ENCODE measurements at places on chromosomes 12 and 14.

DNA sequence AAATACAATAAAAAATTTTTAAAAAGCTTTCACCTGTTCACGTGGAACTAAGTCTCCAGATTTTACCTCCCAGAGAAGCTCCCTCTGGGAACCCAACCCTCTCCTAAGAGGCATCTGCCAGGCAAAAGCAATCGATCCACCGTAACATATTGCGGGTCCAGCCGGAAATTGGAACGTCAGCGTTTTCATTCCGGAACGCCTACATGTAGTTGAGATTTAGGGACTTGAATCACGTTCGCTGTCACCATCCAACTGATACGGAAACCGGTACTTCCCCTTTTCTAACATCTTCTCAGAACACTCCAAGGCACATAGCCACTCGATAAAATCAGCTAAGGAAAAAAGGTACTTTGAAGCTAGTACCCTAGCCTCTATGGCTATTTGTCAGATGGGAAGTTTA, 70.3 kb downstream of the COX16 start:
- no peak for DNase-seq

- DNase-seq, result no peak
Measured at GRCh38 chr12:125381373-125381772, 316.1 kb downstream of the AACS start.

DNA sequence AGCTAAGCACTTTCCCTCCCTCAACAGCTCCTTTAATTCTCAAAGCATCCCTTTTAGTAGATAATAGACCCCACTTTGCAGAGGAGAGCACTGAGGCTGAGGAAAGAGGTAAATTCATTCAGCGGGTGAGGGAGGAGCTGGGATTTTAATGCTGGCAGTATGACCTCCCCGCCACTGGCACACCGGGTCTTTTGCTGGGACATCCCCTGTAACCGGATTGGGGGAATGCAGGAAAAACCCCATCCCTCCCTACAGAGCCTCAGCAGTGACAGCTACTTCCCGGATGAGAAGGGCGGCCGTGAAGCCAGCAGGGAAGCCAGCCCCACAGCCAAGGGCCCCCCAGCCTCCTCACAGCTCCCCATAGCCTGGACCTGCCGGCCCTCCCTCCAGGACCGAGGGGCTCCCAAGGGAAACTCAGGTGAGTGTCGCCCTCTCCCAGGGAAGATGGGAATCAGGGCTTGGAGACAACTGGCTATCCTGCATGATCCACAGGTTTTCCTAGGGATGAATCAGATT, 12.1 kb downstream of the ZBTB39 start:
- no peak for DNase-seq

- peak; percentile 97 for DNase-seq
Measured at GRCh38 chr12:44876544-44877410, 662 bp upstream of the NELL2 start.

DNA sequence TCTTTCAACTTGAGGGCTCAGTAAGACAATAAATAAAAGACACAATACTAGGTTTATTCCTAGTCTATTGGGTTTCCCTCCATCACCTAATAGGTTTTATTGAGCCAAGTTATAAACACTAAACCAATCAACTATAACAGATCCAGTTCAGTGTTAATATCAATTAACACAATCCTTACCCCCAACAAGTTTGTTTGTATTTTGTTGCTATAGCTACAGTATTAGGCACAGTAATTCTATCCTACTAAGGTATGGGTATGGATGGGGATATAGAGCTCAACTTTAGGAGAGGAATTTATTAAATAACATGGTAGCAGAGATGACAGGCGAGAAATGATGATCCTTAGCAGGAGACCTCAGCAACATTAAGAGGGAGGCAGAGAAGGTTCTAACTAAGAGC, 13.3 kb downstream of the PPP4R3A start:
- DNase-seq, result no peak

DNA sequence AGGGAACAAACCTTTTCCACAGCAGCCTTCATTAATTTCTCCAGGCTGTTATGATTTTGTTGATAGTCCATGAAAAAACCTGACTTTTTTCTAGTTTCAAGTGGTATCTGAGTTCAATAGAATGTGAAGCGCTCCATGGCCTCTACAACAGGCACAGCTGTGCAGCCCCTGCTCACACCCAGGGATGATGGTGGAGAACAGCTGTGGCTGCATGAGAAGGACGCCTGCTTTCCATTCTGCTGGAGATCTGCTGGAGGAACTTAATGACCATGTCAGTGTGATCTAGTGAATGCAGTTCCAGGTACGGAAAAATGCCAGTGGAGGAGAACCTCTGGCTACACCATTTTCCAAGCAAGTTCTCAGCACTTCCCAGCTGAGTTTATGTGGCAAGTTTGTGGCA, 80.6 kb downstream of the PIWIL1 start:
- DNase-seq, result no peak

DNA sequence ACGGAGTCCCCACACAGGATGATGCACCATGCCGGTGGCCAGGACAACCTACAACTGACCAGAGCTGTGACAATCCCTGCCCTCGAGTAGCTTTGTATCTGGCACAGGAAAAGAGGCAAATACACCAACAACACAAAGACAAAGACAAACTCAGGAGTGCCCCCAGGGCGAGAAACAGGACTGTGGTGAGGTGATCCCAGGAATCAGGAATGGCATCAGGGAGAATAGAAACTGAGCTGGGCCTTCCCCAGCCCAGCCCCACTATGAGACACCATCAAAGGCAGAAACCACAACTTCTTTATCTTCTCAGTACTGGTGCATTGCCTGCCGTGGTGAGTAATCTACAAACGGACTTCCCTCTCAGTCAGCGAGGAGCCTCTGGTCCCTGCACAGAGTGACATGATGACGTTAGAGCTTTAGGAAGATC, 157.7 kb downstream of the TTC7B start:
- no peak for DNase-seq

GRCh38 chr12:7289743-7290142, 14.1 kb upstream of the ACSM4 start:
- no peak for DNase-seq

DNA sequence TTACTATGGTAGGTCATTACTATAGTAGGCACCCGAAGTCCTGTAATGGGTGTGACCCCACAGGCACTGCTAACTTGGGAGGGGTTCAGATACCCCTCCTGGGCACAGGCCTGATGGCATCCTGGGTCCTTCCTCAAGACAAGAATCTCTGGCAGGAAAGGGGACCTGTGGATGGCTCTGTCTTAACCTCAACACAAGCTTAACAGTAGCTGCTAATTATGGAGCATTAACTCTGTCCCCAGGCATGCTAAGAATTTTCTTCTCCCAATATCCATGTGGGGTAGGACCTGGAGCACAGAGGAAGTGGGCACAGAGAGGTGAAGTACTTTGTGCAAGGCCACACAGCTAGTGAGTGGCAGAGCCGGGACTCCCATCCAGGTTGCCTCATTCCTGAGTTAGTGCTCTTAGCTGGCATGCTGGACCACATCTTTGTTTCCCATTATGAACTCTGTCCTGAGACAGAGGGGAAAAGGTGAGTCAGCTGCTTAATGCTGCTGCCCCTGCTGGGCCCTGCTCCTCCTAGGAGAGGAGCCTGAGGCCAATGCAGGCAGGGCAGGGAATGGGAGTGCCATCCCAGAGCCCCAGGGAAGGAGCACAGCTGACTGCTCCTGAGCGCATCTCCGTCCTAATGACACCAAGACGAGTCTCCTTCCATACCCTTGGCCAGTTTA, 32.1 kb downstream of the GALNT16 start:
- DNase-seq, result no peak

DNA sequence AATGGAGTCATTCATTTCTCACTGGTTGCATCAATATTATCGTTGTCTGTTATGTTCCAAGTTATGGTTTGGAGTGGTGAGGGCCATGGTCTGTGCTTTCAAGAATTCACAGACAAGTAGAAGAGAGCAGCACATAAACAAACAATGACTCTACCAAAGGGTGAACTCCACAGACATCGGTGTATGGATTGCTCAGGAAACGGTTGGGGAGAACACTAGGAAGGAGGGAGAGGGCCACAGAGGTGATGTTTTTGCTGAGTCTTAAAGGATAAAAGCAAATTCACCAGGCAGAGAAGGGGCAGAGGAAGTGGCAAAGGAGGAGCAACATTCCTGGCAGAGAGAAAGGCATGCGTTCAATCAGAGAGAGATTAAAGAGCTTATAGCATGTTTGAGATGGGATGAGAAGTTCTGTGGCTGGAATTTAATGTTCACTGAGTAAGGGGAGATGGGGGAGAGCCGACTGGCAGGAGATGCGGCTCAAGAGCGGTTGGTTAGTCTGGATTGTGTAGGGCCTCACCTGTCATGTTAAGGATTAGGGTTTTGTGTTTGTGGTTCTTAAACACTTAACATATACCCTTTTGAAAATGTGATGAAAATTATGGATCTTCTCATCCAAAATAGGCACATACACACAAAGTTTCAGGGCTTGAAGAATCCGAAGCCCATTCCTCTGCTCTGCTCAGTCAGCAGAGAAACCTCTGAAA, 42.3 kb upstream of the FRMD6 start:
- no peak for DNase-seq

DNA sequence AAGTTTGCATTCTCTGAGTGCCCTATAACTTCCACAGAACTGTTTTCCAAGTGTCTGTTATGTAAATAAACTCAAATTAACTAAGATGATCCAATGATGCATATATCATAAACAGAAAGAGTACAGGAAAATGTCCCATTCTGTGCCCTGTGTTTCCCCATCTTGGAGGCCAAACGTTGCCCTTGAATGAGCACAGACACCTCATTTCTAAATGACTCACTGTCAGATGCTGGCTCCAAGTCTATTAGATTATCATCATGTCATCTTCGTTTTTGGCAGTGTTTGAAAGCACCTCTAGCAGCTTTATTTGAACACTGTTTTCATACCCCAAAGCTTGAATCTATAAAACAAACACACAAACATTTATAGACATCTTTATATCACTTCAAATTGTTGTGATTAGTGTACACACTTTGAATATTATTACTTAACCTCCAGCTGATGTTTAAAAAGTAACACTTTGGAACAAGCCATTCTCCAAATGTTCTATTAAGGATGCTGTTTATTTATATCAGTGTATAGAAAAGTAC, 424.2 kb downstream of the NOVA1 start:
- DNase-seq, result peak; percentile 20

DNA sequence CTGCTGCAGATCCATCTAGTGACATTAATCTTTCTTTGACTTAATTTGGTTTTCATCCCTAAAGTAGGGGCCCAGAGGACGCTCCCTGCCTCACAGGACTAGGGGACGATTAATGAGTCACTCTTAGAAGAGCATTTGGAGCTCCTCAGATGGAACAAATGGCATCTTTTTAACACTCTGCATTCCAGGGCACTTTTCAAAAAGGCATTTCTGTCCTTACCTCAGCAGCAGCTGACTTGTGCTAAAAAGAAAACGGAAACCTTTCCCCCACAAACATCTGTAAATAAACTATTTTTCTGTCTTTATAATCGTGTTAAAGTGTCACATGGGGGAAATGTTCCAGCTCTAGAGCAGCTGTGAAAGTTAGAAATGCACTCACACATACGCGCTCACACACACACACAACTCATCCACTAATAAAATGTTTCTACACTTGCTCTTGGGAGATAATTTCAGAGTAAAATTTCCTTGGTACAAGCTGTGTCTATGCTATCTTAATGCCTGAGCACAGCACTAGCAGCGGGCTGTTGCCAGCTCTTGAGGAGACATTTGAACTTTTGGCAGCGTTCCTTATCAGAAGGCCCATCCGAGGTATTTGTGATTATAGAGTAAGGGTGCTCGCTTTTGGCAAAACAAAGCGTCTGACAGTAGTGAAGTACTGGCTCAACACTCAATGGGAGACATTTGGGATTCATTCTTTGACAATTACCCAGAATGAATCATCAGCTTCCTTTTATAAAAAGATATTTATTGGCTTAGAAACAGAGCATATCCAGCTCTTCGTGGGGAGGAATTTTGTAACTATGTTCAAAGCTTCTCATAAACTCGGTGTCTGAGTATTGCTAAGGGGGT, 141.3 kb downstream of the PLXNC1 start:
- no peak for DNase-seq

- no peak for DNase-seq
Measured at GRCh38 chr12:103181366-103182152, 224.1 kb downstream of the ASCL1 start.

DNA sequence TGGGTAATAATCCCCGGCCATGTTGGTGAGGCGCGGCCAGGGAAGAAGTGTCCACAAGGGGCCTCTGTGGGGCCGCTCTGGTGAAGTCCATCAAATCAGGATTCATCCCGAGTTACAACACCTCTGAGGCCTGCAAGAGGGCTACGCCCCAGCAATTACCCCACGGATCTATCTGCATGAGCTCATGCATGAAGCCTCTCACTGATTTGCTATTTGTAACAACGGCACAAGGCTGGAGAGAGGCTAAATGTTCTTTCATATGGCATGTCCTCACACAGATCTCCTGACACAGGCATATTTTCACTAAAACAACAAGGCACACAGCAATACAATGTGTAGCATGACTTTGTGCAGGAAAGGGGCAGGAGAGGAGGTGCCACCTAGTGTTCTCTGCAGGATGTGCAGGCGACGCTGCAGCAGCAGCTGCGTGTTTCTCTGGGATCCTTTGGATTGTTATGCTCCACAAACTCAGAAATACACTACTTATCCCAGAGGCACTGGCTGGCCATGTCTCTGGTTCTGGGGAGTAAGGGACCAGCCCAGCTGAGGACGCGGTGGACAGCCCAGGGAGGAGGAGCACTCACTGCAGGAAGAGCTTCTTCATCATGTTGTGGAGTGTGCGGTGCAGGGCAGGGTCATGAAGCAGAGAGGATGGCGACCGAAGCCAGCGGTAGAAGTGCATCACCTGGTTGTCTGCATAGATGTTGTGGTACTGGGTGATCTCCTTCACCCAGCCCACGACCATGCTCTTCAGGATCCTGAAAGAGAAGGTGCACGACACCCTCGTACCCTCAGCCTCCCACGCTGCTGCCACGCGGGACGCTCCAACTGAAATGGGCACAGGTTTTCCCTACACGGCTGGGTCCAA, 20.2 kb downstream of the P2RX2 start:
- DNase-seq, result no peak

DNA sequence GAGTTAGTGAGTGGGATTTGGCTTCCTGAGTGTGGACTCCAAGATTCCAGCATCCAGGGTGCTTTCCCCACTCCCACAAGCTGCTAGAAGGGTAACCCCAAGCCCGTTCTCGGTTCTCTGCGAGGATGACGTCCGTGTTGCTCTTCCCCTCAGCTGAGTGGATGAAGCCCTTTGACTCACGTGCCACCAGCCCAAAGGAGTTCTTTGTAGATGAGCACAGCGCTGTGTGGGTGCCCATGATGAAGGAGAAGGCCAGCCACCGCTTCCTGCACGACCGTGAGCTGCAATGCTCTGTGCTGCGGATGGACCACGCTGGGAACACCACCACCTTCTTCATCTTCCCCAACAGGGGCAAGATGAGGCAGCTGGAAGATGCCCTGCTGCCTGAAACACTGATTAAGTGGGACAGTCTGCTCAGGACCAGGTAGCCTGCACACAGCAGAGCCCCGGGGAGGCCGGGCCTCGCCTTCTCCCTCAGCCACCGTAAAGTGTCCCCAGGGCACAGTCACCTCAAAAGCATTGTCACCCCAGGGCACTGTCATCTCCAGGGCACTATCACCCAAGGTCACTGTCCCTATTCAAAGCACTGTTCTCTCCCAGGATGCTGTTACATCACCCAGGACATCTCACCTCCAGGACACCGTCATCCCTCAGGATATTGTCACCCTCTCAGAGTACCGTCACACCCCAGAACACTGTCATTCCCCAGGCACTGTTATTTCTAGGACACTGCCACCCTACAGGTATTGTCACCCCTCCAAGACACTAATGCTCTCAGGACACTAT, 31.3 kb downstream of the SERPINA3 start:
- no peak for DNase-seq

Measured in NCI-H1092 treated with DMSO at 0.1 percent for 48 hours (cell line).